Activated CD8-positive, alpha-beta T cell treated with anti-CD3 and anti-CD28 coated beads, Interleukin-2, amount 10 ng/mL, durations not matched to agents 7 days and 5 days (primary cell): ENCODE measurements at places on chromosomes 6 and 20.

DNA sequence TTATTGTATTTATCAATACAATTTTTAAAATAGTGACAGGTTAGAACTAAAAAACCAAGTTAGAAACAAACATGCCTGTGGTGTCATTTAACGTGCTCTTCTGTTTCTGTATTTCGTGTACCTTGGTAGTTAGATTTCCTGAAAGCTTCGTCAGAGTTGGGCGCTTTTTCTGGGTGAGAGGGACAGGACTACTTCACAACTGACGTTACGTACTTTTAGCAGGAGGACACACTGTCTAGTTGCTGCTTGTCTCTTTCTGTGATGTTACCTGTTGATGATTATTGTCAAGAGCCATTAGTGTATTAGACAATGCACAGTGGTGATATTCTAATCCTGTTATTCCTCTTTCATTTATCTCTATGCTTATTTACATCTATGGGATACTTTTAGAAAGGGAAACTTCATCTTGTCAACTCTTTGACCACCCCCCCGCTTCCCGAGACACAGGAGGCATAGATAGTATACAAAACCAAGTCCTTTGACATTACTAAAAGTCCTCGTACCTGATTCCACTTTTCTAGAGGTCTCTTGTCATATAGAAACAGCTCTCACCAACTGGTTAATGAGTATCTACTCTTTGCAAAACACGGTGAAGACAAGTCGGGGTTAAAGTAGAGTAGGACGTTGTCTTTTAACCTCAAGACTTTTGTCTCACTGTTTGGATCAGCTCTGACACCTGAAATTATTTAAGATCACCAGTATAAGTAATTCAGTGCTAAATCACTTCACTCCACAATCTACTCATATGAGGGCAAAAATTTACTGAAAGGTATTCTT lies 96.3 kb downstream of the LYRM2 start:
- no peak overlapping the region for H3K4me3 ChIP-seq
- H3K36me3 ChIP-seq = no peaks in the 10 kb centered on the region
- no peak for DNase-seq

DNA sequence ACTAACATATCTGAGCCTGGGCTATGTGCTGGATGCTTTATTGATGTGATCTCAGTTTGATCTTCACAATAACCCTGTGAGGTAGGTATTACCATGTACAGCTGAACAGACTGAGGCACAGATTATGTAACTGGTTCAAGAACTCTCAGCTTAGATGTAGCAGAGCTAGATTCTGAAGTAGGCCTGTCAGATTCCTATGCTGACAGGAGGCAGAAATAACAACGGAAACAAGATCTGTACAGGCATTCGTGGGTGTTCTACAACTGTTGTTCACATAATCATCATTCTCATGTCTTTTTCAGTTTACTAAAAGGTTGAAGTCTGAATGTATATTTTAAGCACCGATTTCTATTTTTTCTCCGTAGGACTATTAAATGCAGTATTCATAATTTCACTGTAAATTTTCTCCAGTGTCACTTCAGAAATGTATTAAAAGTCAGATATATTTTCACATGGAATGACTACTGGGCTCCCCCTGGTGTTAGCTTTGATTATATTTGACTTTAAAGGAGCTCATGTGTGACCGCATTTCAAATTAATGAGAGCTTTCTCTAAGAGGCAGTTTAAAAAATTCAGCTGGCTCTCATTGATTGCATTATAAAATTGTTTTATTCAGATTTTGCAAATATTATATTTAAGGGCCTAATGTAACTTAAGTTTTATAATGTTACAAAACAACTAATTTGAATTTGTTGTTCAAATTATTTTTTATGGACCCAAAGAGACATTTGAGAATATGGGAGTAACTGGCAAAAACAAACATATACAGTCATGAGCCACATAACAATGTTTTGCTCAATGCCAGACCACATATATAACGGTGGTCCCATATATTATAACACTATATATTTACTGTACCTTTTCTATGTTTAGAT lies 36.4 kb upstream of the SLC17A4 start:
- peaks cover 19% of the 10 kb centered on the region for H3K27me3 ChIP-seq
- no peaks in the 10 kb centered on the region for H3K36me3 ChIP-seq
- H3K4me3 ChIP-seq = no peak overlapping the region
- H3K27ac ChIP-seq = no peak overlapping the region
- DNase-seq = no peak

- H3K4me3 ChIP-seq = no peak overlapping the region
- H3K27me3 ChIP-seq = no peaks in the 10 kb centered on the region
- no peak for DNase-seq
- H3K4me1 ChIP-seq = no peaks in the 10 kb centered on the region
Measured at GRCh38 chr6:19599796-19600464, 237.2 kb upstream of the ID4 start.

GRCh38 chr6:44489910-44490604 lies 102.6 kb downstream of the CDC5L start:
- H3K36me3 ChIP-seq = no peaks in the 10 kb centered on the region
- H3K27me3 ChIP-seq = peaks cover 7% of the 10 kb centered on the region
- H3K4me3 ChIP-seq = no peak overlapping the region
- no peak for DNase-seq

DNA sequence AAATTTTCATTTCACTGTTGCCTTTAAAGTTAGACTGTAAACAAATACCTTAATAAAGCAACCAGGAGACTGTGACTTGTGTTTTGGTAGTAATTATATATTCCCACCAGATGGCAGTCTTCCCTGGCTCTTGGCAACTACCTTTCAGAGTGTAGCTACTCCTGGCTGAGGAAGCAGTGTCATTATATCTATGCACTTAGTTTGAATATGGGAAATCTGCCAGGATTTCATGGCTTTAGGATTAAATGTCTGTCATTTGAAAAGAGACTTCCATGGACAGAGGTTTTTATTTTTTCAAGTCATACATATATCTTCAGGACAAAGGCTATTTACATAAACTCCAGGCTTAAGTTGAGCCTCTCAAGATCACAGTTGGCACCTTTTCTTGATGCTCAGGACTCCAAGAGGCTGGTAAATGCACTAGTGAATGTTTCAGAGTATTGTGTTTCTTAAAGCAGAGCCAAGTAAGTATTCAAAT lies 160.1 kb downstream of the C6orf58 start:
- no peak overlapping the region for H3K4me3 ChIP-seq
- peaks cover 49% of the 10 kb centered on the region for H3K36me3 ChIP-seq
- H3K4me1 ChIP-seq = peaks cover 26% of the 10 kb centered on the region
- H3K27me3 ChIP-seq = no peaks in the 10 kb centered on the region
- no peak overlapping the region for H3K27ac ChIP-seq

DNA sequence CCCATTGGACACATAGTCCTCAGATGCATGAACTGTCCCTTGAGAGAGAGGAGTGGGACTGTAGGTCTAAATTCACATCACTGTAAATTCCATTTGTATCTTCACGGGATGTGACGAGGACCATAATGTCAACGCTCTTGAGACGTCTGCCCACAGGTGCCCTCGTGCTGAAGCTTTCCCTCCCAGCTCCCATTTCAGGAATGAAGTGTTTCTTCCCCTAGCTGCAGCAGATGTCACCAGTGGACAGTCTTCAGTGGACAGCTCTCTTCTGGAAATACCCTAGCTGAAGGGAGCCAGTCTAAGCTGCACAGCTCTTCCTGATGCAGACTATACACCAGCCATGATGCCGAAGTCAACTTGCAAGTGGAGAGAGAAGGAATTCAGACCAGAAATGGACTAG lies 217.4 kb upstream of the ECI2 start:
- H3K27me3 ChIP-seq = no peaks in the 10 kb centered on the region
- no peaks in the 10 kb centered on the region for H3K4me1 ChIP-seq
- H3K27ac ChIP-seq = no peak overlapping the region
- H3K36me3 ChIP-seq = no peaks in the 10 kb centered on the region
- no peak overlapping the region for H3K4me3 ChIP-seq

DNA sequence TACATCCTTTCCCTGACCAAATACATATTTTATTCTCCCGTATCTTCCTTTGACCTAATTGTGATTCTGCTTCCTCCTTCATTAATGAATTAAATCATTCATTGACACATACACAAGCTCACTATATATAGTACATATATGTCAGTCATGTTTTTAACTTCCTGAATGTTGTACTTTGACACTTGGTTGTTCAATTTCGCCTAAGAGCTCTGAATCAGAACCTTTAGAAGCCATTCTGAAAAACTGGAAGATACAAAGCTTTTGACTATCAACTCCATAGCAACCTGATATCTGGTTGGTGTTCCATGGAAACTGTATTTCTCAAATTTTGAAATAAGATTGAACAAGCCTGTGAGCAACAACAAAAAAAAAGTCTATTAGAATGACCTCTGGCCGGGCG lies 27.3 kb upstream of the HFE start:
- no peak for DNase-seq
- H3K4me1 ChIP-seq = peaks cover 36% of the 10 kb centered on the region
- no peak overlapping the region for H3K4me3 ChIP-seq
- H3K27ac ChIP-seq = no peak overlapping the region
- peaks cover 8% of the 10 kb centered on the region for H3K27me3 ChIP-seq

- peak overlapping the region; percentile 73 for H3K4me3 ChIP-seq
- no peak for DNase-seq
- H3K36me3 ChIP-seq = peaks cover 36% of the 10 kb centered on the region
- H3K4me1 ChIP-seq = peaks cover 66% of the 10 kb centered on the region
- no peaks in the 10 kb centered on the region for H3K27me3 ChIP-seq
- peak overlapping the region; percentile 63 for H3K27ac ChIP-seq
Measured at GRCh38 chr6:2881423-2881822, 21.7 kb downstream of the SERPINB9 start.

GRCh38 chr6:147752689-147753403 lies 244.4 kb downstream of the SAMD5 start:
- no peaks in the 10 kb centered on the region for H3K36me3 ChIP-seq
- H3K27ac ChIP-seq = no peak overlapping the region
- DNase-seq = no peak
- H3K27me3 ChIP-seq = no peaks in the 10 kb centered on the region
- H3K4me3 ChIP-seq = no peak overlapping the region
- no peaks in the 10 kb centered on the region for H3K4me1 ChIP-seq

GRCh38 chr6:149160943-149161342 lies 156.6 kb upstream of the TAB2 start:
- H3K4me1 ChIP-seq = peaks cover 15% of the 10 kb centered on the region
- H3K27ac ChIP-seq = no peak overlapping the region
- H3K4me3 ChIP-seq = no peak overlapping the region
- H3K36me3 ChIP-seq = peaks cover 34% of the 10 kb centered on the region

DNA sequence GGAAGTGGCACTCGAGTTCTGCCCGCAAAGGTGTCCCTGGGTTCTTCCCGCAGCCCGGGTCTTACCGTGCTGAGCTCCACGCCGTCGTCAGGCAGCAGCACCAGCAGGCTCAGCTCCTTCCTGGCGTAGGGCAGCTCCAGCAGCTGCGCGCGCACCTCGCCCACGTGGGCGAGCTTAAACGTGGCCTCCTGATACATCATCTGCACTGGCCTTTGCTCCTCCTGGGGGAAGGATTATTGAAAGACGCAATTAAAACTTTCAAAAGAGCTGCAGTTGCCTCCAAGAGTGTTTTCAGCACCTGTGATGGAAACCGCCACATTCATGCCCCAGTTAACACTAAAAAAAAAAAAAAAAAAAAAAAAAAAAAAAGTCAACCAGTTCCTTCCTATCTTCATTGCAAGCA lies 11.3 kb downstream of the SERPINB9 start:
- peak overlapping the region; percentile 78 for H3K27ac ChIP-seq
- peaks cover 37% of the 10 kb centered on the region for H3K4me1 ChIP-seq
- DNase-seq = peak; percentile 78

GRCh38 chr20:64283646-64284045 lies 28.1 kb downstream of the PCMTD2 start:
- peaks cover 13% of the 10 kb centered on the region for H3K27me3 ChIP-seq
- no peak overlapping the region for H3K27ac ChIP-seq
- no peak overlapping the region for H3K4me3 ChIP-seq
- no peak for DNase-seq

DNA sequence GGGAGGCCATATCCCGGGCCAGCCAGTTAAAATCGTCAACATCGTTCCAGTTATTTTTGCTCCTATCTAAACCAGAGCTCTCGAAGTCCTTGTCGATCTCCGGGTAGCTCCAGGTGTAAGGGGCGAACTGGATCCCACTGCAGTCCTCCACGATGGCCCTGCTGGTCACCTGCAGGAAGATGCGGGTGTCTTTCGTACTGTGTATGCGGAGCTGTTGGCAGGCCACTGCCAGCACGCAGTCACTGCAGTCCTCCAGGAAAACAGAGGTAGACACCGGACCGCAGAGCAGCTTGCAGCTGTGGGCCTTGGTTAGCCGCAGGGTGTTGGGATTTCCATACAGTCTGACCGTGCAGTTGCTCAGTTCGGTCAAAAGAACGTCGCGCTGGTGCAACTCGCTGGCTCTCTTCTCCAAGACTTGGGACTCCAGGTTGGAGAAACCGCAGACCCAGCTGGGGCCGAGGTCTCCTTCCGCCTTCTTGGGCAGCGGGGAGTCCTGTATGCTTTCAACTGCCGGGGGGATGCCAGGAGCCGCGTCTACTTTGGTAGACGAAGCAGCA lies 742 bp downstream of the TBCC start:
- peaks cover 2% of the 10 kb centered on the region for H3K27me3 ChIP-seq
- H3K27ac ChIP-seq = peak overlapping the region; percentile 100
- DNase-seq = peak; percentile 55
- peaks cover 24% of the 10 kb centered on the region for H3K36me3 ChIP-seq

DNA sequence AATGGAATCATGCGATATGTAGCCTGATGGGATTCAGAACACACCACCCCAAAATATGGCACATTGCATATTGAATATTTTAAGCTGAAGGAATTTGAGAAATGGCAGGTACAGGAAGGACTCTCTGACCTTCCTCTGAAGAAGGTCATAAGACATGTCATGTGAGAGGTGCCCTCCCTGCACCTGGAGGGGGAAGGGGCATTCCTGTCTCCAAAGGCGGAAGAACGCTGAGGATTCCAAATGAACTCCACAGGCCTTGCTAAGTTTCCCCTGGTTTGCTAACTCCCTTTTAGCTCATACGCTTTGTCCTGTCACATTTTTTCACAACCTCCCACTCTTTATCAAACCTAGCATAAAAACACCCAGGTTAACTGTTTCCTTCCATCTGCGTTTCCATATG lies 347.8 kb downstream of the CDKAL1 start:
- peaks cover 20% of the 10 kb centered on the region for H3K36me3 ChIP-seq
- no peak overlapping the region for H3K4me3 ChIP-seq
- no peak for DNase-seq

DNA sequence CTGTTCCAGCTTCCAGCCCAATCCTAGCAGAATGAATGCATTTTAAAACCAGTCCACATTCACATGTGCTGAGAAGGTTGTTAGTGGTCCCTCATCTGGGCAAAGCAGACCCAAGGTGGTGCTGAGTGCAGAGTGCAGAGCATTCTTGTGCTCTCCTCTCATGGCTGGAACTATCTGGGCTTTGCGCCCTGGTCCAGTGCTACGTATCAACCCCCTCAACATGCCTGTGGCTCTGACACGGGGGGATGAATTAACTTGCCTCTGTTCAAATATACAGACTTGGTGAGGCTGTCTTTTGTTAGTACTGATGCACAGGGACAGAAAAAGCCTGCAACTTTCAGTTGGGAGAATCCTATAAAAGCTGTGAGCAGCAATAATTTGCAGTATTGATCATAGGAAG lies 42.5 kb downstream of the PANK2 start:
- H3K36me3 ChIP-seq = peaks cover 24% of the 10 kb centered on the region
- H3K4me1 ChIP-seq = peaks cover 21% of the 10 kb centered on the region
- no peak for DNase-seq
- H3K27ac ChIP-seq = no peak overlapping the region
